ENCODE measurements at places on chromosomes 3 and 15. TPM values are rescaled to one million over a fixed set of nuclear protein-coding genes. Genes with fewer than 3 reads are reported as not detected.

Gene FEZF2
- not detected for total RNA-seq

Gene MEIS2
- total RNA-seq, result 57.7 TPM

Gene WDR93
- total RNA-seq, result not detected

Gene UQCRC1
- 388 TPM for total RNA-seq

Gene CA12
- total RNA-seq, result 24.0 TPM

Gene RTP1
- under 0.01 TPM for total RNA-seq
